ENCODE measurements at places on chromosomes 2 and 18.

DNA sequence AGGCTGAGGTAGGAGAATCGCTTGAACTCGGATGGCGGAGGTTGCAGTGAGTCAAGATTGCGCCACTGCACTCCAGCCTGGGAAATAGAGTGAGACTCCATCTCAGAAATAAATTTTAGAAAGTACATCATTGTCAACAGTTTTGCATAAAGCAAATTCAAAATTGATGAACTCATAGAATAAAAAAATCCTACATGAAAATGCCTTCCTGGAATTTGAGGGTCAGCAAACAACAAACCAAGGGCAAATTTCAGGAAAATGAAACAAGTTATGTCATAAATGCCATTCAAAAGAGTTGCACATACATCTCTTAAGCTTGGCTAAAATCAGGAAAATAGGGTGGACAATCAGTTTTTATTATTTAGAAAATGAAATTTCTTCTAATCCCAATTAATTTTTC is 45.1 kb downstream of the COL5A2 start:
- no peak for DNase-seq

- no peak for DNase-seq
Measured at GRCh38 chr2:226655871-226656270, 143.7 kb downstream of the IRS1 start.

- DNase-seq: no peak
Measured at GRCh38 chr2:161434118-161434517, 18.0 kb downstream of the TBR1 start.

GRCh38 chr2:120066800-120067547 is 54.1 kb downstream of the EPB41L5 start:
- no peak for DNase-seq

DNA sequence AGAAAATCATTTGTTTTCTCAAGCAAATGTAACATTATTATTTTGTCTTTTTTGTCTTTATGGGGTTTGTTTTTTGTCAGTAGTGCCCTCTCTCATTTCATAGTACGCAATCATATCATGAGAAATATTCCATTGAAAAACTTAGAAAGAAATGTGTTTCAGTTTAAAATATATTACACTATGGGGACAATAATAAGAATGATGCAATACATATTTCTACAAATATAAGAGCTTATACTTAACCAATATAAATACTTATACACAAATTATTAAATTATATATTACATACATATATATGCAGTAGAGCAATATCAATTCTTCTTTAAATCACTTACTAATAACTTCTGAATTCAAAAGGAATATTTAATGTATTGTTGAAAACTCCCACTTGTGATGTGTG is 13.7 kb downstream of the LRRTM4 start:
- DNase-seq: no peak

DNA sequence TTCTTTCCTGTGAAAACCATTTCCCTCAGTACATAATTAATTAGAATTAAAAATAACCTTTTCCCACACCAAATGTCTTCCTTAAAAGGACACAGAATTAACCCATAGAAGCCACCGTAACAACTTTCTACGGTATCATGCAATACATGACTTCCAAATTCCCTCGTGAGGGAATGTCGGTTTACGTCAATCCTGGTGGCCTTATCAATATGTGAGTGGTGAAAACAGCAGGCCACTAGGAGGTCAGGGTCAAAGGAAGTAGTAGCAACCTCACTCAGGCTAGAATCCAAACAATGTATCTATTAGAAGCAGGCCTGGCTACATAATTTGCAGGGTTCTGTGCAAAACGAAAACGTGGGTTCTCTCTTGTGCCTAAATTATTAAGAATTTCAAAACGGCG is 112.2 kb downstream of the GAREM1 start:
- DNase-seq: no peak

- no peak for DNase-seq
Measured at GRCh38 chr2:238548902-238549462, 122.3 kb downstream of the ASB1 start.

DNA sequence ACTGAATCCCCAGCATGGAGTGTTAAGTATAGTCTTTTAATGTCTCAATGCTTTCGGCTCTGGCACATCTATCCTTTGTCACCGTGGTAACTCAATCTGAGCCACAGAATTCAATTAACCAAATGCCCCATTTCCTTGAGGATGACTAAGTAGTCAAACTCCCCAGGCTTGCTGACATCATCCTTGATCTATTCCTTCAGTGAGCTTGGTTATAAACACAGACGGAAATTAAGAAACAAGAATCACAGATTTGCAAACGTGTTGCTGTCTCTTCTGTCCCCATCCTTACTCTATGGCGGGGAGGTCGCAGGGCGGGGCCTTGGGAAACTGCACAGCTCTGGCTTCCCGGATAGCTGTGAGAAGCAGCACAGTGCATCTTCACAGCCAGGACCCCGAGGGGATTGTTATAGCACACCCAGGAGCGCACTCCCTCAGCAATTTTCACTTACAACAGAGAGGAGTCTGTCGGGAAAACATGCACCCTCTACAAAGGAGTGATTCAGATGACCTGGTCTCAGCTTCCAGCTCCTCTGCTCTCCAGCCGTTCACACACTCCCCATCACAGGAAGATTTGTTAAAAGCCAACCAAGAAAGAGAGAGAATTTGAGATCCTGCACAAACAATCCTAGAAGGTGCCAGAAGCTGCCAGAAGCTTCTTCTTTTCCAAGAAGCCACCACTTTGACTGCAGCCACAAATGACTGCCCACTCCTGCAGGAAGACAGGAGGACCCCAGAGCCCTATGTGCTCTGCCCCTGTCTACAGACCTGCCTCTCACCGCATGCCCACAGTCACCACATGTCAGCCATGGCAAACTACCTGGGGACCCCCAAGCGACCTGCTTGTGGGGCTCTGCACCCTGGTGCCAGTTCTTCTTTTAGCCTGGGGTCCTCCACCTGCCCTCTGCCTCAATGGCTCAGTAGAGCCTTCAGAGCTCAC is 44.9 kb upstream of the YWHAQ start:
- no peak for DNase-seq

GRCh38 chr2:36456227-36457175 is 100.9 kb downstream of the CRIM1 start:
- no peak for DNase-seq

- no peak for DNase-seq
Measured at GRCh38 chr2:225002656-225003045, 39.6 kb downstream of the DOCK10 start.

DNA sequence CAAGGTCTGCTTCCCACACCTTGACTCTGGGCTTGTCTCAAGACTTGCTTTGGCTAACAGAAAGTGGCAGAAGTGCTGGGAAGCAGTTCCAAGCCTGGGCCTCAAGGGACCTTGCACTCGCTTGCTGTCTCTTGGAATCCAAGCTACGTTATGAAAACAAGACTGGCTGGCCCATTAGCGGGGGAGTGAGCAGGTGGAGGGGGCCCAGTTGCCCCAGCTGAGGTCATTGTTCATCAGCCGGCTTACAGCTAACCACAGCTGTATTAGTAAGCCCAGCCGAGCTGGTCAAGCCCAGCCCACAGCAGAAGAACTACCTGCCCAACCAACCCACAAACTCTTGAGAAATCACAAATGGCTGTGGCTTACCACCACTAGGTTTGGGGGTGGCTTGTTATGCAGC is 63.1 kb downstream of the MARCO start:
- DNase-seq: no peak

GRCh38 chr2:73350035-73350691 is 35.5 kb upstream of the ALMS1 start:
- DNase-seq: no peak

DNA sequence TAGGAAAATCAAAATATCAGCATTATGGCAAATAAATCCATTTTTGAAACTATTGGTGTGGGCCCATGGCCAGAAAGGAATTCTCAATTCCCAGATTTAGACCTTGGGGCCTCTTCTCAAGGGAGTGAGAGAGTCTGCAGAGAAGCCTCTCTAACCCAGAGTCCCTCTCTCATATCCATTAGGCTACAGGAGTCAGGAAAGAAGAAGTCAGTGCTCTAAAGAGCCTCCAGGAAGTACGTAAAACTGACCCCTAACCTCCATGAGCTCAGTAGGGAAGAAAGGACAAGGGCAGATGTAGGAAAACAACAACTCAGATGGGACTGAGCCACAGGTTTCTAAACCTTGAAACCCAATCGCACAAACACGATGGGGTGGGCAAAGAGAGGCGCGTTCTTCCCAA is 479.9 kb upstream of the TNP1 start:
- DNase-seq: no peak

DNA sequence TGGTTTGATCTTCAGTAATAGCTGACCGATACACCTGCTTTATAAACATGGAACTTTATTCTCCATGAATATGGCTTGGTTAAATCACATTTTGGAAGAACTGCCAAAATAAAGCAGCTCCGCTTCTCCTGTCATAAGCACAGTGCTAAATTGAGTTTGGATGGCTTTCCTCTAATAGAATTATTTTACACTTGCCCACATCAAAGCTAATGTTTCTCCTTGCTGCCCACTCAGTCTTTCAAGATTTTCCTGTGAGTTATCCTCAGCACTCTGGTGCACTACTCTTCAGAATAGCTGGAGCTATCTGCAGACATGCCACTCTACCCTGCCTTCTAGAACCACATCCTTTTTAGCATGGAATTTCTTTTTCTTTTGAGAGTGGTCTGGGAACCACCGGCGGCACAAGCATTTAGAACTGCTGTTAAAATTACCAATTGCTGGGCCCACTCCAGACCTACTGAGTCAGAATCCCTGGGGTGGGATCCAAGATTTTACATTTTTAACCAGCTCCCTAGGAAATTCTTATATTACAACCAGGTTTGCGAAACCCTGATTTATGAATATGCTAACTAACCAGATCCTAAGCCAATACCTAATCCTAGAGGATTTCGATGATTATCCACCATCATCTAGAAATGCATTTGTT is 283.3 kb downstream of the AFF3 start:
- DNase-seq: no peak

DNA sequence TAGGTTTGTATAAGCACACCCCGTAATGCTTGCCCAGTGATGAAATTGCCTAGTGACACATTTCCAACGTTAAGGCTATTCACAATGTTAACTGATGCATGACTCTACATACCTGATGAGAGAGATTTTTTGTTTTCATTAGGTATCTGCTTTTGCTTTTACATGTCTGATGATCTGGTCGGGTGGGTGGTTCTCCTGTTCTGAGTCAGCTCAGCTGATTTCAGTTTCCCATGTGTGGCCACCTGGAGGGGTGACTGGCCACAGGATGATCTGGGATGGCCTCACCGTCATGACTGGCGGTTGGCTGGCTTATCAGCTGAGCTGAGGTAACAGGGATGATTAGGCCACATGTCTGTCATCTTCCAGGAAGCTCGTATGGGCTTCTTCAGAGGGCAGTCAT is 33.8 kb upstream of the ACYP2 start:
- no peak for DNase-seq

DNA sequence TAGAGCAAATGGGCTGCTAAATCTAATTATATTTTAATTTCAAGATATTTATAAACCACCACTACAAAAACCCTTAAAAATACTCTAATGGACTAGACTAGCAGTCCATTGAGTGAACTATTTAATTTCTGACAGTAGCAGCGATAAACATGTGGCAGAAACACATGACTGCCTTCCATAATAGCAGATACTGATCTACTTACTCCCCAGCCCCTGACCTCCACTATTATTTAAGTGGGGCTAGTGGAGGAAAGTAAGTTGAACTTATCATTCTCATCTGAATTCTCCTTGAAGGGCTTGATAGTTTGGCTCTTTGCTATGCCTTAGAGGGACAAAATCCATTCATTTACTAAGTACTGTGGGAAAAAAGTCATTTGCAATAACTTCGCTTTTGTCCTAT is 90.8 kb downstream of the TTN start:
- no peak for DNase-seq

DNA sequence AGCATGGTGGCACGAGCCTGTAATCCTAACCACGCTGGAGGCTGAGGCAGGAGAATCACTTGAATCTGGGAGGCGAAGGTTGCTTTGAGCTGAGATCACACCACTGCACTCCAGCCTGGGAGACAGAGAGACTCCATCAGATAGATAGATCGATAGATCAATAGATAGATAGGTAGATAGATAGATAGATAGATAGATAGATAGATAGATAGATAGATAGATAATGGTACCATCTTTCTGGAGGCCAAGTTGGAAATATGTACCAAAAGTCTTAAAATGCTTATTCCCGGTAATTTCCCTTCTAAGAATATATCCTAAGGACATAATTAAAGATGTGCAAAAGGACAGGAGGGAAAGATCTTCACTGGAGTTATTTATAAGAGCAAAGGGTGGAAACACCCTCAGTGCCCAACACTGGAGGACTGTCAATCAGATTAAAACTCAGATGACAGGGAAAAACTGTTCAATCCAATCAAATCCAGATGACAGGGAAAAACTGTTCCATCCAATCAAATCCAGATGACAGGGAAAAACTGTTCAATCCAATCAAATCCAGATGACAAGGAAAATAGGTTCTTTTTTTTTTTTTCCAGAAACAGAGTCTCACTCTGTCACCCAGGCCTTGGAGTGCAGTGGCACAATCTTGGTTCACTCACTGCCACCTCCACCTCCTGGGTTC is 49.0 kb upstream of the UBE2F start:
- no peak for DNase-seq
